Keratinocyte (primary cell): ENCODE measurements at places on chromosomes 5 and 9.

DNA sequence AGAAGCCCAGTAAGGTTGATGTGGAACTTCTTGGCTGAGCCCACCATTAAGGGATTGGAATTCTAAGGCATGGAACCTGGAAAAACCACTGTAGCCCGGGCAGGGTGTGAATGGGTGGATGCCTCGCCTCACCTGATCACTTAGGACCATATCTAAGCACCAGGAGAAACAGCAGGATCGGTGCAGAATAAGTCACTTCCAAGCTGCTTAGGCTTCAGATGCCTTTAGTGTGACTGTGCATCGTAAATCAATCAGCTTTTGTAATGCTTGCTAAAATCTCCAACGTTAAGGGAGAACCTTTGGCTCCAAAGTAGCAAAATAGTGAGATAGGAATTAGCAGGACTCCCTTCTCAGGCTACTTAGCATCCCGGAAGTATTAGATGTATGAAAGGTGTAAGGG lies 103.9 kb upstream of the MEGF10 start:
- no peak for DNase-seq

- no peak for DNase-seq
These were observed 4.0 kb upstream of the ZSWIM6 start for GRCh38 chr5:61327760-61328753.

DNA sequence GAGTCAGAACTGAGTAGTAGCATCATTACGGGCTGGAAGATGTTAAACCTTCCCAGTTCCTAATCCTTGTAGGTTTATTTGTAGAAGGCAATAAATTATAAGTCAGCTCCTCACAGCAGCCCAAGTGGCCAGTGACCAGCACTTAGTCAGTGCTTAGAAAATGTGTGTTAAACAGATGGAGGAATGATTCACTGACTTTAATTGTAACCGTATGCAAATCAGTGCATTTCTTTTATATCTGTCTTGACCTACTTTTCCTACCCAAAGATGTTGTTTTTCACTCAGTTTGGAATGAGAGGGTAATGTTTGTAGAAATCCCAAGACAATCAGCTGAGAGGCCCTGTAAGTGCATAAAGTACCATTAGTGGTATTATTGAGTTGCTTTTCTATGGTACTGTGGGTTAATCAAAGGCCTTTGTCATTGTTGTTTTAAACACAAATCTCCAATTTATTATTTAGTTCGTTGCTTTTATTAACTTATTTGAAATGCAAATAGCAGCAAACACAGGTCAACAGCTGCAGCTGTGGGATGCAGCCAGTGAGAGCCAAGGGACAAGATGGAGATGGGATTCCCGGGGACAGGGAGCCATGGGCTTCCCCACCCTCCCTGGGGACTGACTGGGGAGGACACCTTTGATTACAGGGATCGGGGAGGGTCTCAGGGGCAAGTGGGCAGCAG lies 49.8 kb downstream of the MAP1B start:
- no peak for DNase-seq

DNA sequence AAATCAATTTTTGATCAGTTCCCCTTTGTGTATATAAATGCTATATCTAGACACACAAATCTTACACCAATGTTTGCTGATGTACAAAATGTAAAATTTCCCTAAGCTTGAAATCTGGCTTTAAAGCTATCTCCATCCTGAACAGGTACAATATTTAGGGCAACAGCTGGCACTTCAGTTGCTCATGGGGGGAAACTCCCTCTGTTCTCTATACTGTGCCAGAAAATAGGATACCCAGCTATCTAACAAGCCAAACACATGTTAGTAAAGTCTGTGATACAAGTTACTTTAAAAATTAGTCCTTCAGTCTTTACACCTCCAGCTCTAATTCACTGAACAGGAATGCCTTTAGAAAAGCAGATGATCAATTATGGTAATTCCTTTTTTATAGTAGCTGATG lies 191.8 kb downstream of the SLF1 start:
- no peak for DNase-seq

DNA sequence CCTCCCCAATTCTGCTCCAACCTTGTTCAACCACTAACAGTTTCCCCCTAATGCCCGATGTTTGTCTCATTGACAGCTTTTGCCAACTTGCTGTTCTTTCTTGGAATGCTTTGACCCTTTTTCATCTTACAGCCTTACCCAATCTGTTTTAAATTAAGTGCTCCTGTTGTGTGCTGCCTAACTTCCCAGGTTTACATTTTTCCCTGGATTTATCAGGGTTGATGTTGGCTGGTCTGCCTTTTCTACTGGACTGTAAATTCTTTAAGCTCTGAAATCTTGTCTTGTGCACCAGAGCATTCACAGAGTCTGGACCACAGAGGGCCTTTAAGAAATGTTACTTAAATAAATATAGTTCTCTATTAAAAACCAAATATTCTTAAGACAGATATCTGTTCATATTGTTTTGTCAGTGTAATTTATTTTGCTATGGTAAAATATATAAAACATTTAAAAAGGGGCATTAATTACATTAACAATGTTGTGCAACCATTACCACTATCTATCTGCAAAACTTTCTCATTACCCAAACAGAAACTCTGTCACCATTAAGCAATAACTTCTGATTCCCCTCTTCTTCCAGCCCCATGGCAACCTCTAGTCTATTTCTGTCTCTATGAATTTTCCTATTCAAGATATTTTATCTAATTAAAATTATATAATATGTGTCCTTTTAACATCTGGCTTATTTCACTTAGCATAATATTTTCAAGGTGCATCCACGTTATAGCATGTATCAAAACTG lies 73.0 kb downstream of the OSTF1 start:
- no peak for DNase-seq

DNA sequence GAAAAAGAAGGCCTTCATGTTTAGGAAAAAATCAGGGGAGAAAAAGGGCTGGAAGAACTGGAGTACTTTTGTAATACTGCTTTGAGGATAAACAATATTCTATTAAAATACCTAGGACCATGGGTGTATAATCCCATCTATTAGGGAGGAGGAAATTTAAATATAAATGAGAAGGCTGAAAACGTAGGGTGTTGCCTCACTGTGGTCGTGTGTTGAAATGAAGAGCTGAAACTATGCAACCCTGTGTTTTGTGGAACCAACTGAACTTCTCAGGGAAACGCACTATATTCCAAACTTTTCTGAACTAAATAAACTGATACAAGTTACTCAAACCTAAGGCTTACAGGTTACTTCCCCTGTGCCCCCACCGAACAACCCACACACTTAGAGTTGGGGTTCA lies 4.5 kb upstream of the CNTLN start:
- DNase-seq = no peak

- no peak for DNase-seq
These were observed 13.5 kb downstream of the PCDH1 start for GRCh38 chr5:141864371-141865370.

DNA sequence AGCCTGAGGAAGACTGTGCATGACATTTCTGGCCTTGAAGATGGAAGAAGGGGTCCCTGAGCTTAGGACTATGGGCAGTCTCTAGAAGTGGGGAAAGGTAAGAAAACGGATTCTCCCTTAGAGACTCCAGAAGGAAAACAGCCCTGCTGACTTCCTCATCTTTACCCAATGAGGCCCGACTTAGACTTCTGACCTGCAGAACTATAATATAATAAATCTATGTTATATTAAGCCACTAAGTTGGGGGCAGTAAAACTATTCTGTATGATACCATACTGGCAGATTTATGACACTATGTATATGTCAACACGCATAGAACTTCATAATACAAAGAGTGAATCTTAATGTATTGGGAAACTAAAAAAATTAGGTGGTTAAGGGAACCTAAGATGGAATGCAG lies 422.0 kb downstream of the PLK2 start:
- DNase-seq = no peak

GRCh38 chr5:156015137-156015536 lies 311.8 kb upstream of the SGCD start:
- DNase-seq = no peak

DNA sequence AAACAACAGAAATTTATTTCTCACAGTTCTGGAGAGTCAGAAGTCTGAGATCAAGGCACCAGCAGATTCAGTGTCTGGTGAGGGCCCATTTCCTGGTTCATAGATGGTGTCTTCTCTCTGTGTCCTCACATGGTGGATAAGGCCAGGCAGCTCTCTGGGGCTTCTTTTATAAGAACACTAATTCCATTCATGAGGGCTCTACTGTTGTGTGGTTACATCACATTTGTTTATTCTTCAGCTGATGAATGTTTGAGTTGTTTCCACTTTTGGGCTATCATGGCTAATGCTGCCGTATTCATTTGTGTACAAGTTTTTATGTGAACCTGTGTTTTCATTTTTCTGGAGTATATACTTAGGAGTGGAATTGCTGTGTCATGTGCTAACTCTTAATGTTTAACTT lies 35.2 kb downstream of the DDX4 start:
- DNase-seq = no peak

- no peak for DNase-seq
These were observed 31.4 kb upstream of the S1PR3 start for GRCh38 chr9:88959727-88960469.

- DNase-seq = no peak
These were observed 57.4 kb upstream of the ZNF354A start for GRCh38 chr5:178787889-178788288.

- DNase-seq = no peak
These were observed 56.6 kb downstream of the RGS3 start for GRCh38 chr9:113520109-113520642.

- DNase-seq = no peak
These were observed 597.9 kb downstream of the PTPRD start for GRCh38 chr9:10014889-10015288.

- DNase-seq = no peak
These were observed 23.3 kb upstream of the TOR1B start for GRCh38 chr9:129779560-129780190.

DNA sequence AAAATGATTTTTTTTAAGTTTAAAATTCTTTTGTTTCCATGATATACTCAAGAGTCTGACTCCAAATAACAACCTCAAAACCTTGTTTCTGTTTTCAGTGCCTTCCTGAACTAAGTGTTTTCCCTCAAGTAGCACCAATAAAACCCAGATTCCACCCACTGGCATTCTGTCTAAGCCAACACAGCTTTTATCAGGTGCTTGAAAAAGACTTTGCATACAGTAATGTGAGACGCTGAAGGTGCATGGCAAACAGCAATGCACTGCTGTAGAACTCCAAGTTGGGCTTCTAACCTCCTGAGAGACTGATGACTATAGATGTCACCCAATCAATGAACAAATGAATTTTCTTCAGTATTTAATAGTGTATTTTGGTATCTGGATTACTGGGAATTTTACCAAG lies 95.7 kb downstream of the NFIB start:
- no peak for DNase-seq

- no peak for DNase-seq
These were observed 1.9 kb upstream of the PCDH1 start for GRCh38 chr5:141879941-141880738.

- DNase-seq = no peak
These were observed 1.3 kb downstream of the BRD3 start for GRCh38 chr9:134066526-134066912.
